ENCODE measurements at places on chromosomes 3 and 15.

DNA sequence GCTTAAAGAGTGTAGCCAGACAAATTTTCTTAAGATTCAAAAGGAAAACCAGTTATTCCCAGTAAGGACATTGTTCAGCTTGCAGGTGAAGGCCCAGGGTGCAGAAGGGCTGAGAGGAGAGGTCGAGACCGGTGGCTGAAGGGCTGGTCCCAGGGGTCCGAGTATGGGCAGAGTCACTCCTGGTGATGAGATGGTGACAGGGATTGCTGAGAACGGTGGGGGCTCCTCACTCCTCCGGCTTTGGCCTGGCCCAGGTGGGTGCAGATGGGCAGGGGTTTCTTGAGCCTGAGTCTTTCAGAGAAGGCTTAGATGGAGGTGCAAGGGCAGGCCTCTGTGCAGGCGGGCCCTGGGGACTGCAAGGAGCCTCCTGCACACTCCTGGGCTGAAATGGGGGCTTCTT is 56.2 kb downstream of the ZNF445 start:
- DNase-seq, result no peak

DNA sequence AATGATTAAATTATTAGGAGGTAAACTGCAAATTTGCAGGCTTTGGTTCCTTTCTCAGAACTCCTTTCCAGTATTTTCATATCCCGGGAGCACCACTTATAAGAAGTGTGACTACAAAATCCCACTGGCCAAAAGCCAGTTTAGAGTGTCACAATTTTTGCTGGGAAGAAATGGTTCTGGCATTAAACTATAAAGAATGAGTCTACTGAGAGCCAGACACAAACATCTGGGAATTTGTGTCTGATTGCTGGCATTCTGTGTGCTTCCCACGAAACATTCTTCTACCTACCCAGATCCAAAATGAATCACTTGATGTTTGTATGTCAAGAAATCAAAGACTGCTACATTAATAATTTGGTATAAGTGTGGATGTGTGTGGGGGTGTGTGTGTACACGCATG is 82.8 kb downstream of the DUT start:
- no peak for DNase-seq

GRCh38 chr15:77786956-77787355 is 154.2 kb upstream of the LINGO1 start:
- no peak for DNase-seq

- peak; percentile 85 for DNase-seq
Measured at GRCh38 chr3:52240059-52240885, 1.3 kb upstream of the TWF2 start.

- no peak for DNase-seq
Measured at GRCh38 chr3:191499307-191500080, 38.5 kb downstream of the PYDC2 start.

GRCh38 chr3:123660900-123661299 is 76.0 kb upstream of the HACD2 start:
- DNase-seq, result no peak

DNA sequence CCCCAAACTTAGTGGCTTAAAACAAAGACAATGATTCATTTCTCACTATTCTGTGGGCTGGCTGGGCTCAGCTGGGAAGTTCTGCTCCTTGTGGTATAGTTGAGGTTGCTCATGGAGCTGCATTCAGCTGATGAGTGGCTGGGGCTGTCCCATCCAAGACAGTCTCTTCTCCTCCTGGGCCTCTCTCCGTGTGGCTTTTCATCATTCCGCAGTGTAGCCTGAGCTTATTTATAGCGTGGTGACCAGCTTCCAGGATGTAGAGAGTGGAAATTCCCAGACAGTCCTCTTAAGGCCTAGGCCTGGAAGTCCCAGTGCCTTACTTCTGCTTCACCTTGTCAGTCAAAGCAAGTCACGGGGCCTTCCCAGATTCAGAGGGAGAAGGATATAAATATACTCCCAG is 136.7 kb upstream of the DAZL start:
- no peak for DNase-seq

DNA sequence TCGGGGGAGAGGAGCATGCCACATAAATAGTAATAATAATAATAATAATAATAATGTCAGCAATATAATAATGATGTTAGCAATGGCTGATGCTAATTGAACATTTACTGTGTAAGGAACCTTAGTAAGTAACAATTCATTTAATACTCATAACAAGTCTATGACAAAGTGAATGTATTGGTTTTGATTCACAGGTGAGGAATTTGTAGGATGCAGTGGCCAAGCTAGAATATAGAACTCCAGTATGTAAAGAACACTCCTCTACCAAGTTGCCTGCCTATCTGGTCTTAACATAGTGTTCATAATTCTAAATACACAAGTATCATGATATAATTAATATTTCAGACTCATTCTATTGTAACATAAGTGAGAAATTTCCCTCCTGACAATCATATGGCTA is 1016.5 kb downstream of the ROBO1 start:
- DNase-seq, result no peak

- DNase-seq, result no peak
Measured at GRCh38 chr15:73892446-73893226, 19.3 kb downstream of the TBC1D21 start.

DNA sequence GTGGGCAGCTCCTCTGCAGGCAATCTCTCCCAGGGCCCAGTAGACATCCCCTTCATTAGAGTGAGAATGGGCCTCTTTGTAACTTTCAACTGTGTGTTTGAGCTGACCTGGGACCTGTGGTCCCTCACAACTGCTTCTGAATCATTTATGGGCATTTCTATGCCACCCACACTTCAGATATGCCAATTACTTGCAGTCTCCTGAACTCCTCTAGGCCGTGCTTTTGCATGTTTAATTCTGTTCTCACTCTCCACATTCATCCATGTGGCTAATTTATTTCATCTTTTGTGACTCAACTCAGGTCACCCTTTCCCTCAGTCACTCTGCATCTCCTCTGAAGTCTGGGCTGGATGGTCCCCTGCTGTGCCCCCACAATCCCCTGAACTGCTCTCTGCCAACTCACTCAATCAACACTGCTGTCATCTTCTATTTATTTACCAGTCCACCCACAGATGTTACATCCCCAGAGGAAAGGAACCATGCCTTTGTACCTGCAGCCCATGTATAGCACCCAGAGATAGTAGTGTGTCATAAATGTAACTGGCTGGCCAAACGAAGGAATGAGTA is 364.7 kb downstream of the EPHB1 start:
- no peak for DNase-seq

DNA sequence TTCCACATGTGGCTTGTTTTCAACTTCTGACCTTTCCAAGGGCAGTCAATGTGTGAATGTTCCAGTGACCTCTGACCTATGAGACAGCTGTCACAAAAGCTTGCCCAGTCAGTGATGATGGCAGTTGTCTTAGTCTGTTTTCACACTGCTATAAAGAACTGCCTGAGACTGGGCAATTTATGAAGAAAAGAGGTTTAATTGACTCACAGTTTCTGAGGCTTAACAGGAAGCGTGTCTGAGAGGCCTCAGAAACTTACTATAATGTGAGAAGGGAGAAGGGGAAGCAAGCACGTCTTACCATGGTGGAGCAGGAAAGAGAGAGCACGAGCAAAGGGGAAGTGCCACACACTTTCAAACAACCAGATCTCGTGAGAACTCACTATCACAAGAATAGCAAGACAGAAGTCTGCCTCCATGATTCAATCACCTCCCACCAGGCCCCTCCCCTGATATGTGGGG is 95.6 kb downstream of the ECT2 start:
- DNase-seq, result no peak

DNA sequence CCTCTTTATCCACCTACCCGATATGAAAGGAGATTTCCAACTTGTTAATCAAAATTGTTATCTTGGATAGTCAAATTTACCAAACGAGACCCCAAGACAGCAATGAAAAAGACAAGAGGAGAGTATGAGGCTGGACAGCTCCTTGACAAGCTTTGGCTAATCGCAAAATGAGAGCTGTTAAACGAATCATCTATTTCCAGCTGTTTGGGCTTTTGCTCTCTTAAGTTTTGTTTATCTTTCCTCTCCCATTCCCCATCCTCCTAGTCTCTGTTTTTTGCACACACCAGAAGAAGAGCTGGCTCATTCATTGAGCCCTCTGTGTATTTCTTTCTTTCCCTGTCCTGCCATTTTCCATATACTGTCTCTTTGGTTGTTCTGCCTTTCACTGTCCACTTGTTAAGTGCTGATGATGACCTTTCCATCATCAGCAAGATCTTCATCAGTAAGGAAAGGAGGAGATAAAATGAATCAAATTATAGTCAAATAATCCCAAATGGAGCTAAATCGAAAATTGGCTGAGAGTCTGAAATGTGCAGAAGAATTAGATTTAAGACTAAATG is 161.6 kb downstream of the SLC9A9 start:
- DNase-seq, result no peak

GRCh38 chr15:71752604-71753289 is 57.6 kb upstream of the NR2E3 start:
- DNase-seq, result peak; percentile 84

GRCh38 chr3:162072656-162073164 is 576.1 kb downstream of the OTOL1 start:
- no peak for DNase-seq

GRCh38 chr3:127062926-127063325 is 80.0 kb downstream of the PLXNA1 start:
- no peak for DNase-seq

DNA sequence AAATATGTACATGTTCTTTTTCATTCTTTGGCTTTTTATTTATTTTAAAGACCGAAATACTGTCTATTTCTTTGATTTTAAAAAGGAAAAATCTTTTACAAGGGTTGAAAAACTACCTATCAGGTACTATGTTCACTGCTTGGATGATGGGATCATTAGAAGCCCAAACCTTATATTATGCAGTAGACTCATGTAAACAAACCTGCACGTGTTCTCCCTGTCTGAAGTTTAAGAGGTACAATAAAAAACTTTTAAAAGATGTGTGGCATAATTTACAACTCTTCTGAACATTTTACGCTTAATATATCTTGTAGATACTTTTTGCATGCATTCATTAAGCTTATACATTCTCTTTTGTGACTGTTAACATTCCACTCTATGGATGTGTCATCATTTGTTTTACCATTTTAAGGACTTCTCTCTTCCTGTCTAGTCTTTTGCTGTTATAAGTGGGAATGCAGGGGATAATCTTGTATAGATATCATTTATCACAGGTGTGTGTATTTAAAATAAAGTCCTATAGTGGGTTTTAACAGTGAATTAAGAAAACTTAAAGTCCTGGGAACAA is 6.2 kb downstream of the MGA start:
- no peak for DNase-seq

DNA sequence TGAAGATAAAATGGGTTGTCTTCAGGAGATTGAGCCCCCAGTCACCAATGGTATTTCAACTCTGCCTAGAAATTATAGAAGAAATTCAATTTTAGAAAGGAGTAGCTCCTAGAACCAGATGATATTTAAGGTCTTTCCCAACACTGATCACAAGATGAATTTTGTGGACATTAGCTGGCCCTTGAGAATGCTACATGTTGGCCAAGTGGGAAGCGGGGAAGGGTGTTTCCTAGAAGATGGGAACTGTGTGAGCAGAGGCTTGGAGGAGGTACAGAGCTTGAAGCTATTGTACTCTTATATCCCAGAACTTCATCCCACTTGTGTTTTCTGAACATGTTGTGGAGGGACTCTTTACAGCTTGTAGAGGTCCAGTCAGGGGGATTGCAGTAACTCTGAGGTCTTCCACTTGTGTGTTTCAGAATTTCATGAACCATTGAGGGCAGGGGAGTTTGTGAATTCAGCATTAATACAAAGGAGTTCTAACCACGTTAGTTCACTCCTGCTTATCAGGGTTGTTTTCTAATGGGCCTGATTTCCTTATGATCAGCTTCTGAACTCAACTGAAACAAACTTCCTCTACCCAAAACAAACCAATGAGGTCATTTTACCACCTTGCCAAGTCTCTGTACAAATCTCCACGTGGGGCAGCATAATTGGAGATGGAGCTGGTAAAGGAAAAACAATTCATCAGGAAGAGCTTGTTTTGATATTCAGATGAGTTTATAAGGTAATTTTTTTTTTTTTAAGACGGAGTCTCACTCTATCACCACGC is 152.6 kb upstream of the TPM1 start:
- DNase-seq, result no peak

DNA sequence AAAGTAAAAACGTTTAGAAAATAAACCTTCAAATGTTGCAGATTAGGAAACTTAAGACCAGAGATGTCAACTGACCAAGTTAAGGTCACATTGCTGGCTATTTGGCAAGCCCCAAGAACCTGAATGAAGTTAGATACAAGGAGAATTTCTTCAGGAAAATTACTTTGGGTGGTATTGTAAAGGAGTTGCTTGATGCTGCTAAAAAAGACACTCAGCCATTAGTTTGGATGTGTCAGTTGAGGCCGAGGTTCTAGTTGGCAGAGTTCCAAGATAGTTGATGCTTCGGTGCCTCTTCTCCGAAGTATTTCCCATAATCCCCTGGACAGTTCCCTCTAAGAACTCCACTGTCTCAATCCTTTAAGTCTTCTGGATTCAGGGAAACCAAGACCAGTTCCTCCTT is 24.3 kb downstream of the SIAH2 start:
- DNase-seq, result peak; percentile 14

- no peak for DNase-seq
Measured at GRCh38 chr3:16511681-16512434, 1.6 kb downstream of the RFTN1 start.

GRCh38 chr3:150407808-150408220 is 284 bp upstream of the TSC22D2 start:
- DNase-seq, result peak; percentile 81

- DNase-seq, result no peak
Measured at GRCh38 chr15:88341006-88341405, 84.5 kb upstream of the NTRK3 start.

DNA sequence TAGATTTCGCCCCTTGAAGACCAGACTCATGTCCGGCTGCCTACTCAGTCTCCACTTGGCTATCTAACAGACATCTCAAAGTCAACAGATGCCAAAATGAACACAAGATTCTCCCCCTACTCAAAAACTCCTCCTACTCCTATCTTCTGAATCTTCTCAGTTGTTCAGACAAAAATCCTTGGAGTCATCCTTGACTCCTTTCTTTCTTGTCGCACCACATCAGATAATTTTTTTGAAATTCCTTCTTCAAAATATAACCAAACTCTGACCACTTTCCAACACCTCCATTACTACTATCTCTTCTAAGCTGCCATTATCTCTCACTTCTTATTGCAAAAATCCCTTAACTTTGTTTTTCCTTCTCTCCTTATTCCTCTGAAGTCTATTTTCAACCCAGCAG is 141.9 kb upstream of the SLC7A14 start:
- no peak for DNase-seq

DNA sequence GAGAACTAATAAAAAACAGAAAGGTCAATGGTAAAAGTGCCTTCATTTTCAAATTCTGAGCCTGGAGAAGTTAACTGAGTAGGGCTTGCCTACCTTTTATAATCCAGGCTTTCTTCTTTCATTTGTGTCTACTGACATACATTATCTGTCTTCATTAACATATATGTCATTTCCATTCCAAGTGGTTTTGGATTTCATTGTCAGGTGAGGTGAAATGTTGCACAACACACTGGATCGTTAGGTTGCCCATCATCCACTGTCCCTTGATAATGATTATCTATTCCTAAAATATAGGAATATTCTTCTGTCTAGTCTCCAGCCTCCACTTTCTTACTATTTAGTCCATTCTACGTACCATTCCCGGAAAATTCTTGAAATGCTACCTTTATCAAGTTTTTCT is 55.0 kb upstream of the CP start:
- DNase-seq, result no peak

GRCh38 chr3:187705164-187705563 is 2.8 kb upstream of the RTP2 start:
- no peak for DNase-seq

Data from SK-MEL-5 (cell line).